ENCODE measurements at places on chromosomes 2 and 18.

- no peak for DNase-seq
Measured at GRCh38 chr2:187493877-187494568, 46.0 kb upstream of the CALCRL start.

GRCh38 chr2:81583311-81584108 is 1279.0 kb upstream of the LRRTM1 start:
- DNase-seq = no peak

DNA sequence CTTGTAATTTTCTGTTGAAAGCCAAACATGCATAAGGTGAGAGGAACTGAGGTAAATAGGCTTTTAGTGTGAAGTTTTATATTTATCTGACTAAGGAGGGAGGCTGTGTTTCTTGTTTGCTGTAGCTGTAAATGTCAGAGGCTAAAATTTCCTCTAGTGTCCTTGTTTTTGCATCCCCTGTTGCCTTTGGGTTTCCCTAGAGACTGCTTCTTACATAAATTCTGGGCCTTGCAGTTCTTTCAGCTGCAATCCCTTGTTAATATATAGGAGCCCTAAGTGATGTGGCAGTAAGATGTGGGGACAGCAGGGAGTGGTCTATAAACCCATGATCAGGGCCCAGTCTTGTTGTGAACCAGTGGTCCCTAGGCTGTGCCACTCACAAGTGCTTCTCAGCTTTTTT is 7.5 kb upstream of the IMP4 start:
- DNase-seq = no peak

DNA sequence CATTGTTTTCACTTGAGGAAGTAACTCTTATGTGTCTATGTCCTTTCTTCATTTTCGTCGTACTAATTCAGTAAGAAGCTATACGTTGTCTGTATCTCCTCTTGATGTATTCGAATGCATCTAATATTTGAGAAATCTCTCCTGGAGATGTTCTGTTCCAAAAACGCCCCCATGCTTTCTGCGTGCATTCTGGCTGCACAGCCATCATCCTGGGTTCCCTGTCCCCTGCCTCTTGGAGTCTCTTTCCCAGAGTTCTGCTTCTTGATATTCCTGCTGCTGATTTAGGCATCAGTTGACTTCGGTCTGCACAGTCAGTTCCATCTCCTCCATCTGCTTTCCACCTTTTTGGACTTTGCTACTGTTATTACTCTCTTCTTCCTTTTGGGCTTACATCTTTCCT is 13.5 kb downstream of the PNO1 start:
- DNase-seq = no peak

GRCh38 chr2:65974067-65974723 is 460.7 kb upstream of the MEIS1 start:
- DNase-seq = no peak

DNA sequence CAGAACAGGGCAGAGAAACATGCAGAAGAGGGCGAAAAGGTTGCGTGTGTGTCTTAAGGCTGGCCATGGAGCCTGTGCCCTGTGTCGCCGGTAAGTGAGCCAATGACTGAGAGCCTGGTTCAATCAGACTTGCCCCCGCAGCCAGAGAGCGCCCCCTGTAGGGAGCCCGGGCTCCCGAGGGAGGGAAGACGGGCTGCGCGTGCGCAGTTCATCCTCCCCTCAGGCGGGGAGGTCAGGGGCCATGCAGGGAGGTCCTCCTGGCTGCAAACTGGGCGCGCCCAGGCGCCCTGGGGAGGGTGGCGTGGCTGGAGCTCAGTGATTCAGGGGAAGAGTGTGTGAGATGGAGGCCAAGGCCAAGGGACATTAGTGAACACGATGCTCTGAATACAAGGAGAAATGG is 276.6 kb downstream of the PHLPP1 start:
- no peak for DNase-seq

DNA sequence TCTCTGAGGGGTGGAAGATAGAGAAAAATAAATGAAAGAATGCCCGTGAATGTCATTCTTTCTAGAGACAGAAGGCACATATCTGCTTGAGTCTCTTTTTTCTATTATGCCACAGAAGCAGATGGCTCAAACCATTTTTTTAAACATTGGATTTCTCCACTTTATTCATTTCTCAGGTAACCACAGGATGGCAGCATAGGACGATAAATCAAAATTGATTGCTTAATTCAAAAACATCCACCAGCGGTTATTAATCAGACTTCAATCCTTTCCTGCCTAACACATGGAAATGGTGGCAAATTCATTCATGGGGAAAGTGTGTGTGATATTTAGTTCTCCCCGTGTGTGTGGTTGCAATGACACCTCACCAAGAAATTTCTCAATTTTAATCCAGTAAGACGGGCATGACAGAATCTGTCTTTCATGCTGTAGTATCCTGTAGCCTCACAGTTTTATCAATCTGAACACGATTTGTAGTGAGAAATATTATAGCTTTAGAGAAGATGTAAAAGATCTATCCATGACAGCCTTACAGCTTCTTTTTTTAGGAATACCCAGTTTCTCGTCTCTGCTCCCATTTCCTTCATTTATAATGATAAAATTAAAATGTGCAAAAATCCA is 72.2 kb downstream of the DSC3 start:
- DNase-seq = no peak

Measured in stimulated activated CD4-positive, alpha-beta T cell treated with anti-CD3 and anti-CD28 coated beads, Interleukin-1b, Interleukin-23, amount 100 ng/mL, for 1 hour (primary cell).